CD4-positive, alpha-beta T cell treated with Interleukin-17A for 4 hours (primary cell): ENCODE measurements at places on chromosomes 2 and 18.

GRCh38 chr2:172725284-172725683 is 10.4 kb upstream of the RAPGEF4 start:
- no peak for DNase-seq

- no peak for DNase-seq
Observed at GRCh38 chr18:12288403-12288755, 19.7 kb upstream of the TUBB6 start.

DNA sequence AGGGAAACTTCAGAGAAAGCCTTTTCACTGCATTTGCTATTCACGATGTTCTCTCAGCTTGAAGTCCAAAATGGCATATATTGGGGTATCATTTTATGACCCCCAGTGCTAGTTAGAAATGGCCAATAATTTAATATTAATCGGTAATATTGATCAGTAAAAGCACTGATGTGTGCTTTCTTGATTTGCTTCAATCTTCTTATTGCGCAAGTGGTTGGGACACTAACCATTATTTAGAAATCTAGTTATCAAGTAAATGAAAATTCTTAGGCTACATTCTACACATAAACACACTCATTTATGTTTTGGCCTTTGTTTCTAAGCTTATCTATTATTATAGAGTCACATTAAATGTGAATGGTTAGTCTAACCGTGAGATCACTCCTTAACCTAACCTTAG is 49.7 kb upstream of the VWC2L start:
- DNase-seq: no peak

- DNase-seq: no peak
Observed at GRCh38 chr2:194815475-194815874, 841.6 kb upstream of the SLC39A10 start.

- no peak for DNase-seq
Observed at GRCh38 chr2:43327119-43327518, 100.7 kb upstream of the ZFP36L2 start.

DNA sequence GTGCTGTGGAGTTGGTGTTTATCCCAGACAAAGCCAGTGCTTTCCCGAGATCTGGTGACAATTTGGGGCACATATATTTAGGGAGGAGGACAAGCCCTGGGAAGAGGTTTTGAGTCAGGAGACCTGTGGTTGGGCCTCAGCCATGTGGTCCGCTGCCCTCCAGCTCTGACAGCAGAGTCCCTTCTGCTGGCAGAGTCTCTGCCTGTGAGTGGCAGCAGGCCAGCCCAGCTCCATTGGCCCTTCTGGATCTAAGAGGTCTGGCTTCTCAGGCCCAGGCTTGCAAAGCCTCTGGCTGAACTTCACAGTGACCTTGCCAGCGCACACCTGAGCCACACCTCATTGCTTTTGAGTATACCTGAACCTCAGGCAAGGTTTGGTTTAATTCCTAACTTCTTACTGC is 115.3 kb downstream of the BCL2L11 start:
- no peak for DNase-seq

DNA sequence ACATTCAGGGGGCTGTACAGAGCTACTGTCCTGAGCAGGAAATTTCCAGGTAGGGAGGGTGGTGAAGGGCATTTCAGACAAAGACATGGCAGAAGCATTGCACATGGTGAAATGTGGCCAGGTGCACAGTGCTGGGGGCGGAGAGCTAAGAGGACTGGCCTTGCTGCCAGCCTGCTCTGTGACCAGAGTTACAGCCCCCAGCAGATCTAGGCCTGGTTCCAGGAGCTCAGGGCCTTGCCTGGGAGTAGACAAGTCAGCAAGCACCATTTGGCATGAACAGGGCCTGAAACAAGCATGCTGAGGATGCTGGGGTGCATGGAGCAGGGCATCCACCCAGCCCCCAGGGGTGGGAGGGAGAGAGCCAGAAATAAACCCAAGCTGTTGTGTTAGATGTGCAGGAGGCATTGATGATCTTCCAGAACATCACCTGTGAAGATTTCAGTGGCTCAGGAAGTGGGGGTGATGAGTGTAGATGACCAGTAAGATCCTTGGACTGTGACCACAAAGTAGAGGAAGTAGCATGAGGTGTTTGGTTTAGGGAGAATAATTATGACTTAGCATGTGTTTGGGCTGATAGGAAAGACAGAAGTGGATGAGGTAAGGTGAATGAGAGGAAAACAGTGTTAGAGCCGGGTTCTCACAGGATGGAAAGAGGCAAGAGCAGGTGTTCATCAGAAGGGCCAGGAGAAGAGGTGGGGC is 61.1 kb downstream of the COA5 start:
- DNase-seq: no peak

GRCh38 chr2:30456106-30456505 is 9.1 kb downstream of the LCLAT1 start:
- no peak for DNase-seq
